WTC11 (cell line): ENCODE measurements at places on chromosomes 12 and 14.

- DNase-seq: no peak
Observed at GRCh38 chr12:52247622-52248540, 14.8 kb downstream of the KRT7 start.

- DNase-seq: no peak
Observed at GRCh38 chr12:103773109-103773910, 67.7 kb downstream of the NT5DC3 start.

DNA sequence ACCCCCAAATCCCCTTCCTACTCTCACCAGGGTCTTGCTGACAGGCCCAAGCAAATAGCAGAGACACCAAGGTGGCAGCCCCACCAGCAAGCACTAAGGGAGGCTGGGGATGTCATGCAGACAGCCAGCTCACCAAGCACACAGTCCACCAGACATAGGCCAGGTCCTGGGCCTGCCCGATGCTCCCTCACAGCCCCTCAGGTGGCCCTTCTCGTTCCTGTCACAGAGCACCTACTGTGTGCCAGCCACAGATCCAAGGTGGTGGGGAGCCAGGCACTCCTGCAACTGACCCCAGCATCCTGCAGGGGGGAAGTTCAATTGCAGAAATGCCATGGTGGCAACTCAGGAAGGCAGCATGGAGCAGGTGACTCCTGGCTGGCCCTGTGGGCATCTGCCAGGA lies 60.5 kb upstream of the PNMA1 start:
- DNase-seq: no peak

GRCh38 chr12:45336762-45337596 lies 121.1 kb downstream of the ANO6 start:
- DNase-seq: no peak

GRCh38 chr12:6548966-6549683 lies 6.7 kb downstream of the IFFO1 start:
- DNase-seq: no peak

DNA sequence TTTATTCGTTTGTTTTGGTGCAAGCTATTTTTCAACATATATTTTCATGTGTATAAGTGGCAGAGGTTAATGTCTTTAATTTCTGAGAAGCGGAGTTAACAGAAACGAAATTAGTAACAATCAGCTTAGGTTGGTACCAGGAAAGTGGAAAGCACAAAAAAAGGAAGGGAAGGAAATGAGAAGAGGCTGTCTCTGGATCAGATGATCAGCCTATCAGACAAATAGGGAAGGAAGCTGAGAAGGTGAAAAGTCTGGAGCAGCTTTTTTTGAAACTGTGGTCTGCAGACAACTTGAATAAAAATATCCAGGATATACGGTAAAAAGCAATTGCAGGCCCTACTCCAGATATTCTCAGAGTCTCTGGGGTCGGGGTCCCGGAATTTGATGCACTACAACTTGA lies 265.0 kb downstream of the SSPN start:
- DNase-seq: no peak

- peak; percentile 72 for DNase-seq
Observed at GRCh38 chr12:72346363-72346944, 74.3 kb downstream of the TRHDE start.

DNA sequence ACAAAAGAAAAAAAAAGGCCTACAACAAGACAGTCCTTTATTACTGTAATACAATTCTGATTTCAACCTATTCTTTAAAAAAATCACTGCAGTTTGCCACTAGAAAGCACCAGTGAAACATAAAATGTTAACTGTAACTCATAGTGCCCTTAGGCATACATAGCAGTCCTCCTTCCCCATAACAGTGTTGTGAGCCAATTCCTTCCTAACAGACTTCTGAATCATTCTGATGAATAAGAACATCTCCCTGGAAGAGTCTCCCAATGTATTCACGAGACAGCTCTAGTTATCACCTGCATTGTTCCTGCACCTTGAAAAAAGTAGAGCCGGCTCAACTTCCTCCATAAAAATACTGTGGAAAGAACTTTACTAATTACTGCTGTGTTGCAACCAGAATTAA lies 213.6 kb upstream of the FSCB start:
- DNase-seq: no peak

GRCh38 chr14:20556500-20557211 lies 4.2 kb downstream of the RNASE9 start:
- no peak for DNase-seq

DNA sequence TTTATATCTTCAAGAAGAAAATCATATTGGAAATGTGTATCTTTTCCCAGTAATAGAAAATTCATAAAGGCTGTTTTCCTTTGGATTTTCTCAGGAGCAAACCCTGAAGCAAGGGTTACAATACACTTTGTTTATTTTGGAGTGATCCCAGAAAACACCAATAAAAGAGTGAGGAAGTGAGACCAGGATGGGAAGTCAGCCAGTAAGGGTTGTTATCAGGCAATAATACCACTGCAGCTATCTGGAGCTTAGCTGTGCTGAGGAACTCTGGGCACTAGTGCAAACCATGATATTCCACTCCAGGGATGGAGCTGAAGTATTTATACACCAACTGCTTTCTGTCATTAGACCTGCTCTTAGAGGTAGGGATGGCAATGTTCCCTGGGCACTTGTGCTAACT lies 1002.3 kb downstream of the FLRT2 start:
- DNase-seq: no peak

DNA sequence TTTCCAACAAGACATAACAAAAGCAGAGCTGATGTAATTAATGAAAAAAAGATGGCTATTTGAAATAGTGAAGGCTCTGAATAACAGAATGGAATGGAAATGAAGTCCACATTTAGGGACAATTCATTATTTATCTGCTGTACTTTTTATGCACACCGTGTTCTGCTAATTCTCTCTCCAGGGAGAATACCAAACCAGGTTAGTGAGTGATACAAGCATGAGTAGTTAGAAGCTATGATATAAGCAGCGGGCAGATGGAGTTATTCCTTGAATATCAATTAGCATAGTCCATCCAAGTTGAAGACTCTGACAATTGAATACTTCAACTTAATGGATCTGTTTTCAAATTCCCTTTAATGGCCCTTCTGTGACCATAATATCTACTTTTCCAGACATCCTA lies 162.1 kb upstream of the TMTC2 start:
- DNase-seq: no peak

- no peak for DNase-seq
Observed at GRCh38 chr14:26281280-26281998, 316.4 kb downstream of the NOVA1 start.

GRCh38 chr14:90058876-90059458 lies 2.8 kb upstream of the KCNK13 start:
- DNase-seq: no peak

DNA sequence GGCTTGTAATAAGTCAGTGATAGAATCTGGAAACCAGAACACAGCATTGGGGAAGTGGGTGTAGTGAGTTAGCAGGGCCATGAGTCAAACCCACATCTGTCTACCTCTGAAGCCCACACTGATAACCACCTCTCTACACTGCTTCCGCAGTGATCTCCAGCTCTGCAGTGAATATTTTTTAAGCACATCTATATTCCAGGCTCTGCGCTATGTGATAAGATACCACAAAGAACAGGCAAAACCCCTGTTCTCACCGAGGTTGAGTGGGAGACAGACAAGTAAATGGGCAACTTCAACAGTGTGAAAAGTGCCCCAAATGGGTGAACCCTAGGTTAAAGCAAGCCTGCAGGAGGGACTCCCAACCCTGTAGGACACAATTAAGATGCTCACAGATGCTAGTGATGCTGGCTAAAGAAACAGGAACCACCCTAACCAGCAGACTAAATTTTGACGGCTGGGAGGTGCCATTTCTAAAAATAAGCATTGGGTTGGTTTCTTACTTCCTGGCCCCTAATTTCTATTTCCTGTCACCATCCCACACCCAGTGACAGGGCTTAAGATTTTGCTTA lies 375.0 kb downstream of the DPF3 start:
- DNase-seq: no peak

- DNase-seq: no peak
Observed at GRCh38 chr12:5204271-5204670, 160.6 kb downstream of the KCNA5 start.

DNA sequence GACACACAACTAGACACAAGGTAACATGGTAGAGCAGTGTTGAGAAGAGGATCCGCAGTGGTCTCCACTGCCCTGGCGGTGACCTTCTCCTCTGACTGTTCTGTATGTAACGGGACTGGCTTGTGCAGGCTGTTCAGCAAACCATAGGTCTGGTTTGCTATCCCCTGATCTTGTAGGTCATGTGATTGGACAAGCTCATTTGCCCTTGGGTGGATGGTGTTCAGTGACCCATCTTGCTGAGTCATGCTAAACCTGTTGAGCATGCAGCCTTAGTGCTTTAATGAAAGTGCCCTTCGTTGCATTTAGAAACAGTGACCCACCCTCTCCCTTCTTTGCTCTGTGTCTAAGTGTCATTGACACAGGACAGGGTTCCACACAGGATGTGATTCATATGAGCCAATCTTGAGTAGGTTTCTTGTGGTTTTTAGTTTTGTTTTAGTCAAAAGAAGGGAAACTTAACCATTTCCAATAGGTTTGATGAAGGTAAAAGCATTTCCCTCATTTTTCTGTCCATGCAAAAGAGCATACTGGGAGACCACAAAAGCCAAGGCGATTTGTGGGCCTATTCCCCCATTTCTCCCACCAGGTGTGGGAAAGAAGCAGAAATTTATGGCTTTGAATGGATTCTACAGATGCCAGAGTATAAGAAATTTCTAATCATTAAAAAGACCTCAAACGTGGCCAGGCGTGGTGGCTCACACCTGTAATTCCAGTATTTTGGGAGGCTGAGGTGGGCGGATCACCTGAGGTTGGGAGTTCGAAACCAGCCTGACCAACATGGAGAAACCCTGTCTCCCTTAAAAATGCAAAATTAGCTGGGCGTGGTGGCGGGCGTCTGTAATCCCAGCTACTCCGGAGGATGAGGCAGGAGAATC lies 32.6 kb upstream of the HIF1A start:
- no peak for DNase-seq

DNA sequence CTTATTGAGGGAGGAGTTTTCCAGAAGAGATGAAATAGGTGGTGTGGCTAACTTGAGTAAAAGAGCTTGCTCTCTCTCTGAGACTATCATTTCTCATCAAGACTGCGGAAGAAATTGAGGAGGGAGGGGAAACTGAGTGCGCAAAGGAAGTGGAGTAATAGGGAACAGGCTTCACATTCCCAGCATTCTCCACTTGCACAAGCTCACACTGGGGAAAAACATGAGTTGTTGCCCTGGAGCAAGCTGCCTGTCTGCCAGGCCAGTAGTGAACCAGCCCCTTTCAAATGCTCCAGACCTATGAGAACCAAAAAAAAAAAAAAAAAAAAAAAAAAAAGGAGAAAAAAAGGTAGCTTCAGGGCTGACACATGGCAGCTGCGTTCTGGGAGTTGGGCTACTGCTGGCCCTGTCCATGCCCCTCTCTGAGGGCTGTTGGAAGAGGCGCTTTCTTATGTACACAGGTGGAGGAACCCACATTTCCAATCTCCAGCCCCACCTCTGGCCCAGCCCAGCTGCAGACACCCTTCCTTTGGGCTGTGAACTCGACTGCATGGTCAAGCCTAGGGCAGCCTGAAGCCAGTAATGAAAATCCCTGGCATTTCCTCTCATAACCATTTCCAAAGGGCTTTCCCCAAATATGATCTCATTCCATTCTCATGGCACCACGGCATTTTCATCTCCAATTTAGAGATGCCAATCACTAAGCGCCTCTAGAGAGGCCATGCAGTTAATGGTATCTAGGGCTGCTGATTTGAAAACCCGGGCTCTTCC lies 32.5 kb upstream of the EMP1 start:
- DNase-seq: no peak

DNA sequence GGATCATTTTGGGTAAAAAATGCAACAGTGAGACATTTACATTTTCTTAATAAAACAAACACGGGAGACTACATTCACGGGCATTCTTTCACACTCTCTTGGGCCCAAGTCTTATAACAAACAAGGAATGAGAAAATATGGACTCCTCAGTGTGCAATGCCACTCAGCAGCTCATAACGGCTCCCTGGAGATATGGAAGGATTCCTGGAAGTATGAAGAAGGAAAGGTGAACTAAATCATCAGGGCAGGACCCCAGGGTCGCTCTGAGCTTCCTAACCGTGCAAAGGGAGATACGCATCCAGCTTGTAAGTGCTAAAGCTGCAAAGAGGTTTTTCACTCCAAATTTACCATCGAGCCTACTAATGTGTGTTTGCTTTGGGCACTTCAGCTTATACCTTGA lies 33.5 kb upstream of the CCDC91 start:
- DNase-seq: no peak

- no peak for DNase-seq
Observed at GRCh38 chr14:102116361-102117180, 23.1 kb upstream of the WDR20 start.

DNA sequence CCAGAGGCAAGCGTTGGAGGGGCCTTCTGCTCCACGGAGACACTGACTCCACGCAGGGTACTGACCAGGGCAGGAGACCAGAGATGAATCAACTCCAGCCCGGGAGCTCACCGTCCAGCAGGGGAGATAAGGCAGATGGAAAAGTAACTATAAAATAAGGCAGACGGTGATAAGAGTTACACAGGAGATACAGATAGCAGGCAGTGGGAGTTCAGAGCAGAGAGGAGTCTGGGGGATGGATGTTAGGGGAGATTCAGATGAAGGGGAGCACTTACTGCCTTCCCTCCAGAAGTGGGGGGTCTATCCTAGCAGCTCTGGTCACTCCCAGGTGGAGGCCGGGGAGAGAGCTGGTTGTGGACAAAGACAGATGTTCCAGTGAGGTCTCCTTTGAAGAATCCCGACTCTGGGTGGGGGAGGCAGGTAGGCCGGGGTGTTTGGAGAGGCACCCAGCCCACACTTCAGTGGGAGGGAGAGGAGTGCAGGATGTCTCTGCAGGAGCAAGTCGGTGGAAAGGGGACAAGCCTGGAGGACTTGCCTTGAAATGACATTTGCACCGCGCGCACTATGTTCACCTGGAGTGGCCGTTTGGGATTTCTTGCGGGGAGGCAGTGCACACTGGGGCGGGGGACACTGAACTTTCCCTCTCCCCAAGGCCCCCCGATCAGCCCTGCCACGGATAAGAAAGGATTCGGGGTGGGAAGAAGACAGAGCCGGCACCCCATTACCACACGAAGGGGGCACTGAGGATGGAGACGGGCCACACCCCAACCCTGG lies 1.2 kb downstream of the PITPNM2 start:
- no peak for DNase-seq

DNA sequence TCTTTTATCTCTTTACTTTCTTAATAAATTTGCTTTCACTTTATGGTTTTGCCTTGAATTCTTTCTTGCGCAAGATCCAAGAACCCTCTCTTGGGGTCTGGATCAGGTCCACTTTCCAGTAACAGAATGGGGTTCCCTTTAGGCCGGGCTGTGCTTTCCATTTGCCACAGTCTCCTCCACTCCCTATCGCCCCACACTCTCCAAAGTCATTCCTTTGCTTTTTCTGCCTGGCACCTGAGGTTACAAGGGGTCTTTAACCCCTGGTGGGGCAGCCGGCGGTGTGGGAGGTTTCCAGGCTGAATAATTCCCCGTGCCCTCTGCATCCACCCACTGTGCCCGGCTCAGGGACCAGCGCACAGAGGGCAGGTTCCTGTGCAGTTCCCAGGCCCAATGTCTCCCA lies 42.9 kb upstream of the LHX5 start:
- DNase-seq: no peak

- no peak for DNase-seq
Observed at GRCh38 chr14:50344116-50344775, 32.1 kb downstream of the DMAC2L start.
